ENCODE measurements at places on chromosomes 11 and 22.

GRCh38 chr22:29388759-29389090 lies 355 bp upstream of the AP1B1 start:
- no peak for DNase-seq

GRCh38 chr11:47603295-47603694 lies 9.1 kb upstream of the C1QTNF4 start:
- no peak for DNase-seq

DNA sequence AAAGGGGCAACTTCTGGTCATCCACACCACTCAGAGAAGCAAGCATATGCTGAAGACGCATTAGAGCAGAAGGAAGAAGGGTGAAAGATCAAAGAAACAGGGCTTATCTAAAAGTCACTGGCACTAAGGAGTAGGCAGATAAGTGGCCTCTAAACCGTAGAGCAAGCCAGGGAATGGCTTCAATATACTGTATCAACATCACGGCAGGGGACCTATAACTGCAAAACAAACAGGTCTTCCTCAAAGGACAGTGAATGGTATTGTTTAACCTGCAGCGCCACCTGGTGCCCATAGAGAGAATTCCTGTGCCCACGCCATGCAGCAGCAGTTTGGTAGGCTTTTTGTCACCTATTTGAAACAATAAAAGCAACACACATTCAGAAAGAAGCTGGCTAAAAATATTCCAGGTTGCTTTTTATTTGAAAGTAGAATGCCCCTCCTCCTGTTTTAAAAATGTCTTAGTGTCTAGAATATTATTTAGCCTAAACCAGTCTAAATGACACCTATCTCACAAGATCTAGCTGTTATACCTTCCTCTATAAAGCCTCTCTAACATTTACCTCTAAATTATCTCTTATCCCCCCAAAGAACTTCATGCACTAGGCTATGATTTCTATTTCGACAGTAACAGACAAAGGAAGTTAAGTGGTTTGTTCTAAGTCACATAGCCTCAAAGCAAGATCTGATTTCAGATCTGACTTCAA lies 21.8 kb downstream of the SNX19 start:
- DNase-seq = no peak

GRCh38 chr22:45240810-45241631 lies at the start of gene KIAA0930:
Gene KIAA0930 (minus strand): TSS chr22:45240894. CDS start chr22:45240703, 191 bp downstream.
- DNase-seq = peak; percentile 80

All from stimulated activated CD4-positive, alpha-beta T cell treated with anti-CD3 and anti-CD28 coated beads, TNF-alpha, amount 100 ng/mL, for 48 hours (primary cell).